ENCODE measurements at places on chromosomes 2 and 18.

DNA sequence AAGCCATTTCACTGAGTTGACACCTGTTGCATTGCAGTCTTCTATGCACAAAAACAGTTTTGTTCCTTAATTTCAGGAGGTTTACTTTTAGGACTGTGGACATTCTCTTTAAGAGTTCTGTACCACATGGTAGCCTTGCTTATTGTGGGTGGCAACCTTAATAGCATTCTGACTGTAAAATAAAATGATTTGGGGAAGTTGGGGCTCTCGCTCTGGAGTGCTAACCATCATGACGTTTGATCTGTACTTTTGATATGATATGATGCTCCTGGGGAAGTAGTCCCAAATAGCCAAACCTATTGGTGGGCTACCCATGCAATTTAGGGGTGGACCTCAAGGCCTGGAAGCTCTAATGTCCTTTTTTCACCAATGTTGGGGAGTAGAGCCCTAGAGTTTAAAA, 3.4 kb downstream of the CTLA4 start:
- no peak for DNase-seq

- DNase-seq: no peak
These were observed 107.3 kb upstream of the MGAT5 start for GRCh38 chr2:134146620-134147019.

DNA sequence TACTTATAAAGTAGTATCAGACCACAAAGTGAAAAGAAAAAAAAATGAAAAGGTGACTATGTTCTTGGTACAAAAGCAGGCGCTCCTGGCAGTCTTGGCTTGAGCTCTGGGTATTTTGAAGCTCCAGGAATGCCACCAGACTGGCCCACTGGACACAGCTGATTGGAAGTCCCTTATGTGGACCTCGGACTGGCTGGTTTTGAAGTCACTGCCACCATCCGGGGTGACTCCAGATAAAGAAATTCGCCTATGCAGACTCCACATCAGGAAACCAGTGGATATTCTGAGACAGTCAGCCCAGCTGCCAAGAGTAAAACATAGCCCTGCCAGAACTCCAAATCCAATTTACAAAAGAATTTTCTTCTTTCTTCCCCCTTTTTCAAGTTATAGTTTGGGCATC, 28.0 kb downstream of the ACKR3 start:
- DNase-seq: no peak

GRCh38 chr18:11987527-11987926, 6.2 kb downstream of the IMPA2 start:
- DNase-seq: no peak

DNA sequence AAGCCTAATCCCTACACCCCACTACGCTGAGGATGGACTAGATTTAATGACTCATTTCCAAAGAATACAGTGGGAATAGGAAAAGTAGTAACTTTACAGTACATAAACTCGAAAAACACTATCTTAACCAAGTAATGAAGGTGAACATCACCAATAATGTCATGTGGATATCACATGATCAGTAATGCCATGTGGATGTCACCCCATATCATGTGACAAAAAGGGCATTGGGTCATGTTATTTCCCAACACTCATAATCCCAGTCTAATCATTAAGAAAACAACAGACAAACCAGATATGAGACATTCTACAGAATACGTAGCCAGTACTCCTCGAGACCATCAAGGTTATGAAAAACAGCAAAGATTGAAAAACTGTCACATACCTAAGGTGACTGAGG, 667.3 kb upstream of the CRIM1 start:
- no peak for DNase-seq

GRCh38 chr18:49584394-49584793, 22.5 kb downstream of the LIPG start:
- DNase-seq: no peak

All from CD4-positive, alpha-beta T cell (primary cell).